ENCODE measurements at places on chromosomes 7 and 10.
A peak's percentile ranks its signal among the peaks of the same experiment; 100 is the strongest.

GRCh38 chr7:77759294-77759889 lies 38.8 kb downstream of the TMEM60 start:
- DNase-seq: peak; percentile 18

DNA sequence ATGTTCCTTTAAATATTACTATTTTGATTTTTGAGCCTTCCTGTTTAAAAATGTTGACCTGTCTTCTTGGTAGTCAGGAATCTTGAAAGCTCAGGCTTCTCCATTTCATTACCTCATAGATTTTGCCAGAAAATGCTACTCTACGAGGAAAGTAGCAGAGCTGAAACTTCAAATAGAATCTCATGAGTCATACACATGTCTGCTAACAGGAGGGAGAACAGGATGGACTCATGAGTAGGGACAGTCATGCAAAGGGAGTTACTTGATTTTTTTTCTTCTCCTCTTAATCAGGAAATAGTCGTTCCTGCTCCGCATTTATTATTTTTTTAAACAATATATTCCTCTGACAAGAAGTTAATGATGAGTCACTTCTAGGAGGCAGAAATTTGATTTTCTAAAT lies 37.0 kb upstream of the MINDY3 start:
- DNase-seq: no peak

DNA sequence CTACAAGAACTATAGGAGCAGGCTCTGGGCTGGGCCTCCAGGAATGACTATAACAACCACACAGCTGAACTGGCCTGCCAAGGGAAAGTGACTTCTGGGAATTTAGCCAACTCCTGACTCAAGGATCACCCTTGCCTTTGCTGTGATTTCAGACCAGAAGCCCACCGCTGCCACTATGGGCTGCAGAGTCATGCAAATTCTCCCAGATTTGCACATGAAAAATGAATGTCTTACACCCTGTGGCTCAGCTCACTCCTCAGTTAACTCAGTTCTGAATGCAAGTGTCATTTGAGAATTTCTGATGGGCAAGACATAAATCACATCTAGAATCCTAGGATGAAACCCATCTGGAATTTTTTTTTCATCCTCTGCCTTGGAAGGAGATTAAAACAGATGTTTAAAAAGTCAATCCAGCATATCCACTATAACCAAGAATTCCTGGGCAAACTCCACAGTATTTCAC lies 186.5 kb upstream of the BET1 start:
- DNase-seq: peak; percentile 21

- no peak for DNase-seq
Measured at GRCh38 chr10:38025283-38025682, 14.8 kb downstream of the ZNF33A start.

GRCh38 chr7:108142675-108143259 lies 12.6 kb upstream of the LAMB4 start:
- no peak for DNase-seq

DNA sequence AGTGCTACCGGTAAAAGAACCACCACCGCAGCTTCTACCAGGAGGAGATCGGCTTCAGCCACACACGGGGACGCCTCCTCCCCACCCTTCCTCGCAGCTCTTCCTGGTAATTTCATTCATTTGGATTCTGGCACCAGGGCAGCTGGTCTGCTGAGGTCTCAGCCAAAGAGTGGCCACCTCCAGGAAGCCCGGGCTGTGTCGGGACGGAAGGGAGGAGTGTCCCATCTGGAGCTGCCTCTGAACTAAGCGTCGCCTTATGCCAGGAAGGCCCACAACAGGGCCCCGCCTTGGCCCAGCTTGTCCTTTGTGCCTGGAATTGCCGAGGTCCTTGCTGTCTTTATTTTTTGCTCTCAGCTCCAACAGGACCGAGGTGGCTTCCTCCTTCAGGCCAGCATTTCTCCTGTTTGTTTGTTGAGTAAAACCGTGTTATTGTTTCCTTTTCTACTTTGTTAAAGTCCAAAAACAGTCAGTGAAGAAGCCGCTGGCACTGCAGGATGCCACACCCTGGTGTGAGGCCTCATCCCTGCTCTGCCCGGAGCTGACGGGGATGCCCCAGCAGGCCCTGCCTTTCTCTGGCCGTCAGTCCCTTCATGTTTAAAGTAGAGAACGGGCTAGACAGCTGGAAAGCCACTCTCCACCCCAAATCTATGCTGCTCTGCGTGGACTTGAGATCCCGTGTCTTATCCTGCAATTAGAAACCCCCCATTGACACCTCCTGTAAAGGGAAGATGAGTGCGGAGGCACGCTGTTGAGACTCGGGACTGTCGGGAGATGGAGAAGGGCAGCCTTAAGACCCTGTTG lies 24.5 kb upstream of the TTYH3 start:
- DNase-seq: no peak

DNA sequence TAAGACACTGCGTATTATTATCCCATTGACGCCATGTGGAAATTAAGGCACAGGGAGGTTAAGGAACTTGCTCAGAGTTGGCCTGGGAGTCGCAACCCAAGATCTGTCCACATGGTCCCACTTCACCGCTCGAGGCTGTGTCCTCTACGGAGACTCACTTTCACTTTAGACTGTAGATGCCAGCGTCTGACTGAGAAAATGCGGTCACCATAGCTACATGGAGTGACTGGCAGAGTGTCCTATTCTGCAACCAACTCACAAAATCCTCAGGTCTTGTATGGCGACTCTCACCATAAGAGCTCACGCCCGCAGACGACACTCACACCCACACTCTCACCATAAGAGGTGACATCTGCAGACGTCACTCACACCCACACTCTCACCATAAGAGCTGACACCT lies 257.9 kb downstream of the PTPRN2 start:
- DNase-seq: no peak

- no peak for DNase-seq
Measured at GRCh38 chr7:30804078-30804661, 33.0 kb downstream of the MINDY4 start.

- no peak for DNase-seq
Measured at GRCh38 chr7:141113131-141113530, 39.3 kb downstream of the TMEM178B start.

- no peak for DNase-seq
Measured at GRCh38 chr7:128928159-128928813, 9.4 kb upstream of the IRF5 start.

GRCh38 chr7:6546498-6547251 lies 4.6 kb downstream of the GRID2IP start:
- DNase-seq: no peak

DNA sequence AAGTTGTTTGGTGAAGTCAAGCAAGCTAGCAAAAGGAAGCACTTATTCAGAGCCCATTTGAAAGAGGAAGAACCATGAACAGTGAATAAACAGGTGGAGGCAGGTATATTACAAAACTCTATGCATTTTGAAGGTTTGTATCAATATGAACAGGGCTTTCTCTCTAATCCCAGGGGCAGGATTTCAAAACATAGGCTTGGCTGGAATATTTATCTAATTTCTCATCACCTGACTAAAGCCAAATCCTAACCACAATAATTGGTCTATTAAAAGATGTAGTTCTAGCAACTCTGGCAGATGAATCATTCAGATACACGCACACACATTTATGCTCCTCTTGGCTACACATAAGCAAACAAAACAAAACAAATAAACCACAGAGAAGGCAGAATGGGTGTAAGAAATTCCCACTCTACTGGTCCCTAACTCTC lies 554.4 kb downstream of the INHBA start:
- DNase-seq: peak; percentile 53

GRCh38 chr7:49707891-49708290 lies 65.5 kb upstream of the VWC2 start:
- no peak for DNase-seq

GRCh38 chr10:79938728-79939406 lies 10.0 kb downstream of the SFTPD start:
- no peak for DNase-seq

GRCh38 chr7:157669768-157670351 lies 333.1 kb downstream of the DNAJB6 start:
- DNase-seq: no peak

GRCh38 chr7:6536262-6537260 lies 14.7 kb downstream of the GRID2IP start:
- DNase-seq: peak; percentile 98

- DNase-seq: peak; percentile 97
Measured at GRCh38 chr7:56063882-56064625, at the start of gene SUMF2. Gene SUMF2, plus strand, starts transcription at chr7:56064286. Its CDS starts 26 bp downstream, at chr7:56064312.

- DNase-seq: no peak
Measured at GRCh38 chr7:45689797-45690761, 115.9 kb downstream of the ADCY1 start.

DNA sequence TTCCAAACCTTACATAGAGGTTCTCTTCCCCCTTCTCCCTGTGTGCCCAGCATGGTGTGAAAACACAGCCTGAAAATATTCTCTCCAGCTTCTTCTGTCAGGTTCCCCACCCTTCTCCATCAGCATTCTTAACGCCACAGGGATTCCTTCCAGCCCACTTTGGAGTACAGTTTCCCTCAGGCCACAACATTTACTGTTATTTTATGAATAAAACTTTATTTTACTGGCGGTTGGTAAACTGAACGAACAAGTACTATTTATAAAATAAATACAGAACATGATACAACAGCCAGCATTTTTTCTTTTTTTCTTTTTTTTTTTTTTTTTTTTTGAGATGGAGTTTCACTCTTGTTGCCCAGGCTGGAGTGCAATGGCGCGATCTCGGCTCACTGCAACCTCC lies 31.6 kb upstream of the GPNMB start:
- DNase-seq: no peak

All from HTR-8/SVneo (cell line).